ENCODE measurements at places on chromosomes 2 and 18.

DNA sequence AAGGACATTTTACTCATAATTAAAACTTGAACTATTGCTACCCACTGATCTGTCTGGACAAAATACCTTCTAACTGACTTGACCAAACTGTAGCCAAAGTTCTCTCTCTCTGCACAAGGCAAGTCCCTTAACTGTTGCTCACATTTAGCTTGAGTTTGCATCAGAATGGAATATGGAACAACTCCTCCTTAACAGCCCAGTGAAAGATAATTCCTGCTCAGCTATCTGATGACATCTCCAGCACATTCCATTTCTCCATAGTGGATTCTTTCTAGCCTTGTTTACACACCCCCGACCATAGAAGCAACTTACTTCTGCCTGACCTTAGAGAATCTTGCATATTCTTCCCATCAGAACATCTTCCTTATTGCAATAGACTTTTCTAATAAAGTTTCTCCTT, 317.2 kb upstream of the CDH2 start:
- DNase-seq = no peak

DNA sequence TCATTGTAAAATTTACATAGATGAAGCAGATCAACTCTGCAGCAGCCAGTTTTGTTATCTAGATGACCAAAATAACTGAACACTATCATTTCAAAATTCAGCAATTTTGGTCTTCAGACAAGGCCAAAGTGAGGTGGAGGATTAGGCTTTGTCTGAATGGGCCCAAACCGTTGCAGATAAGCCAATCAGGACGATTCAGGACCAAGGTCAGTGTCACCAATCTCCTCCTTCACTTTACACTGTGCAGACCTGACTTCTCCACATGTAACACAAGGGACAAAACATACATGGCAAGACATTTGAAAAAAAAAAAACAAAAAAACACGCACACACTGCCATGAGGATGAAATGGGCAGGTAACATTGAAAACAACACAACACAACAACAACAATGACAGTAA, 211.2 kb downstream of the NAPG start:
- DNase-seq = no peak

DNA sequence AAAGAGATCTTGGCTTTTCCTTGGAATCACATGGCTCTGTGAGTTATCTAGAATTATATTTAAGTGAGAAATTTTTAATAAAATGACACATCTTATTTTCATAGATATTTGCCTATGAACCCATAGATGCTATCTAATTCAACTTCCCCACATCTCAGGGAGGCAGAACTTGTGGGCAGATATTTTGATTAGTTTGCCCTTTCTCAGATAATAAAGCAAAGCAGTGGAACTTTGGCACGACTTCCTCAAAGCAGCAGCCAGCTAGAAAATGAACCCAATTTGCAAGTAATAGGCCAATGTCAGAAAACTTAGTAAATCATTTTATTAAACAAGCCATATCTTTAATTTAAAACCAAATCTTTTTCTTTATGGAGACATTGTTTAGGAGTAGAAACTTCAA, 32.7 kb downstream of the RAB27B start:
- no peak for DNase-seq

- no peak for DNase-seq
These were observed 166.9 kb downstream of the MYO3B start for GRCh38 chr2:170344663-170345346.

DNA sequence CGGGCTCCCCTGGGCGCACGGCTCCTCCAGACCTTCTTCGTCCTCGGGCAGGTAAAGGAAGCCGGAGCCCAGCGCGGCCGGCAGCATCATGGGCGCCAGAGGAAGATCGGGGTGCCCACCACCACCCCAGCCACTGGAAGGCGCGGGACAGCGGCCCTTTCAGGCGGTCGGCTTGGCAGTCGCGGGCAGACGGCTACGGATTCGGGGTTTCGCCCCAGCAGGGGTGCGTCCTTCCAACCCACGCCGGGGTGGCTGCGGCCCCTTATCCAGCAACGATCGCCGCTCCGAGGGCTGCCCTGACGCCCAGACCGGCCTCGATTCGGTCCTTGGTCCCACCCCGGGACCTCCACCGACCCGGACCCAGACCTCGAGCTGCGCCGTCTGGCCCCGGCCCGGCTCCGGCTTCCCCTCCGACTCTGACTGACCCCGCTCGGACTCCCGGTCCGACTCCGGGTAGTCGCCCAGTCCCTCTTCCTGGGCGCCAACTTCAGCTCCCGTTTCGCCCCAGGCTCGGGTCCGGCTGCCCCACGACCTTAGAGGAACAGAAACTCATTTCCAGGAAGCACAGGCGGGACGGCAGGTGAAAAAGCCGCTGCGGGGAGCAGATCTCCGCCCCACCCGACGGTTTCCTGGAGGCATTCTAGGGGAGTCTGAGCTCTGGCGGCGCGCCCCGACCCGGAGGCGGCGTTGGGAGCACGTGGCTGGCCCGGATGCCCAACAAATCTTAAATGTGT, 30.2 kb upstream of the SSB start:
- DNase-seq = no peak

Measured in SHP77 treated with DMSO at 0.1 percent for 48 hours (cell line).